Brain microvascular endothelial cell (primary cell): ENCODE measurements at places on chromosomes 12 and 14.
A peak's percentile ranks its signal among the peaks of the same experiment; 100 is the strongest.

DNA sequence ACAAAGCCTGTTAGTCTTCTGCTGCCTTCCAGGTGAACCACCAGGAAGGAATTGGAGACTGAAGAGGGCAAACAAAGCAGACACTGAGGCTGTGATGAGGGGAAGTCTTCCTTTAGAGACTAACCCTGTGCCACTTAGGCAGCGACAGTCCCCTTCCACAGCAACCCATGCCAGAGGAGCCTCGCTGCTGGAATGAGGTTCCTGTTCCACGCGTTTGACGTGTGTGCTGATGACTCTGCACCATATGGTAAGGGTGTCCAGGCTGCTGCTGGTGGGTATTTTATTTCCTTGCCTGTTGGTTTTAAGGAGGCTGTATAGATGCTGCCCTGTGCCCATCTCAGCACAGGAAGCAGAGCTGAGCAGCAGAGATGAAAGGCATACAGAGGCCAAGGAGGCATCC lies 361.9 kb upstream of the FKBP4 start:
- DNase-seq = no peak

DNA sequence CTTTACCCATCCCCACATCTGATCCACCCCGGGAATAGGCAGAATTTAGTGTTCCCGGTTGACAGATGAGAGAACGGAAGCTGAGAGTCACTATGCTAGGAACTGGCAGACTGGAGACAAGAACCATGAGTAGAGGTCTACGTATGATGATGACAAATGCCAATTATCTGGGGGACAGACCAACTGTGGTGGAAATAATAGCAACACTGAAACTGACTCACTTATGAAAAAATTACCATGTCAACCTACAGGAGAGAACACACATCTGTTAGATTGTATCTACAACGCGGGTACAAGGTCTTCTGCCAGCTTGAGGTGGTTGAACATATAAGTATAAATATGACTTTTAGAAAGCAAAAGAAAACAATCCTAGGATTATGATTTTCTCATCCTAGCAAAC lies 15.4 kb upstream of the SELPLG start:
- peak; percentile 46 for DNase-seq

GRCh38 chr12:8991371-8992345 lies 2.3 kb downstream of the KLRG1 start:
- no peak for DNase-seq

DNA sequence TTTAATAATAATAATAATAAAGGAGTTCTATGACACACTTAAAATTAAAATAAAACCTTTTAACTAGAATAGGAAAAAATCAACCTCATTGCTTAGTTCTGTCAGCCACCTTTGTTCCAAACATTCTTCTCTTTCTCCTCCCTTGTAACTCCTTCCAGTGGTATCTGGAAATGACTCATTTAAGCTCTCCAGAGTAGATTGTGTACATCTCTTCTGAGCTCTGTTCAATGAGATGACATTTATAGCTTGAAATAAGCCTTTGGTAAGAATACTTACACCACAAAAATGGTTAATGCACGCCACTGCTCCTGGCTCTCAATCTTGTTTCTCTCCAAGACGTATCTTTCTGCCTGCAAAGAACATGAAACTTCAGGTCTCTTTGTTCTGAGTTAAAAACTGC lies 70.3 kb downstream of the STAB2 start:
- DNase-seq = no peak

GRCh38 chr14:88079624-88080023 lies 74.7 kb downstream of the GPR65 start:
- DNase-seq = no peak

DNA sequence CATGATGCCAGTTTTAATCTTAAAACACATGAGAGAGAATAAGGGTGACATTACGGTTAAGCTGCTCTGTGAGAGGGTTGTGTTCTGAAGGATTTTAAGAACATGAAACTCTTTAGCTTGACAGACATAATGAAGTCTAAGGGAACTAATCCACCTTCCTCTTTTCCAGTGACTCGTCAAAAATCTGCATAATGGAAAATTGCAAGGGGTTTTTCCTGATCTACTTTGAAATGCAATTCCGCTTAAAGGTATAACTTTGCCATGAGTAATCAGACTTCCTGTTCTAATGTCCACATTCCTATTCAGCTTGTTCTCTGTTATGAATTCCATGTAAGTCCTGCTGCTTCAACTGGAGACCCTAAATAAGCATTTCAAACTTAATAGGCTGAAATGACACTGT lies at the start of gene ZNF705A:
Gene ZNF705A, plus strand, starts transcription at position 171 of the 400 bp plus-strand sequence. CDS start 15,611 bp downstream, outside the sequence.
- peak; percentile 21 for DNase-seq

- no peak for DNase-seq
Observed at GRCh38 chr12:13788626-13789025, 192.8 kb downstream of the GRIN2B start.

- DNase-seq = no peak
Observed at GRCh38 chr12:122880668-122881067, 15.3 kb downstream of the VPS37B start.
